ENCODE measurements at places on chromosomes 5 and 9. TPM values are rescaled to one million over a fixed set of nuclear protein-coding genes. Genes with fewer than 3 reads are reported as not detected.

COL5A1 gene
- total RNA-seq: 36.0 TPM

PCA3 gene
- total RNA-seq: not detected

MFAP3 gene
- total RNA-seq: 35.1 TPM

WWC1 gene
- 2.1 TPM for total RNA-seq

DRD1 gene
- not detected for total RNA-seq

IFNK gene
- total RNA-seq: not detected

SLC27A6 gene
- total RNA-seq: 41.3 TPM

EQTN gene
- total RNA-seq: not detected

FRMPD1 gene
- total RNA-seq: 0.50 TPM

SLC9A3 gene
- total RNA-seq: 3.2 TPM

KIF4B gene
- not detected for total RNA-seq
